ENCODE measurements at places on chromosomes 12 and 14.

- DNase-seq: no peak
These were observed 120.1 kb downstream of the ITPR2 start for GRCh38 chr12:26712892-26713291.

DNA sequence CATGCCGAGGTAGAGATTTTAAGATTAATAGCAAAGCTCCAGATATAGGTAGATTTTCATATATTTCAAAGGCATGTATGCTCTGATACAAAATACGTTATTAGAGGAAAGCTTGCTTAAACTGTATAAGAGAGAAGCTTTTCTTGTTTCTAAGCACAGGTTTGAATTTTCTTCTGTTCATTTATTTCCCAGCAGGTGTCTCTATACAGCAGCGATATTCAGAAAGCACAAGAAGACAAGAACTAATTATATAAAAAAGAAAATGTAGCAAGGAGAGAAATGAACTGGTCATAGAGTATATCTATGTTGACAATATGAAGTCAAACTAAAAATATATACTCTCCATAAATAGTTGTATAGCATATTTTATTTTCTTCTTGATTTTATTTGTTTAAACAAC is 307.4 kb upstream of the NOVA1 start:
- no peak for DNase-seq

GRCh38 chr14:58138031-58138713 is 13.8 kb downstream of the ARMH4 start:
- no peak for DNase-seq

GRCh38 chr14:84152452-84152851 is 1377.5 kb upstream of the FLRT2 start:
- no peak for DNase-seq

DNA sequence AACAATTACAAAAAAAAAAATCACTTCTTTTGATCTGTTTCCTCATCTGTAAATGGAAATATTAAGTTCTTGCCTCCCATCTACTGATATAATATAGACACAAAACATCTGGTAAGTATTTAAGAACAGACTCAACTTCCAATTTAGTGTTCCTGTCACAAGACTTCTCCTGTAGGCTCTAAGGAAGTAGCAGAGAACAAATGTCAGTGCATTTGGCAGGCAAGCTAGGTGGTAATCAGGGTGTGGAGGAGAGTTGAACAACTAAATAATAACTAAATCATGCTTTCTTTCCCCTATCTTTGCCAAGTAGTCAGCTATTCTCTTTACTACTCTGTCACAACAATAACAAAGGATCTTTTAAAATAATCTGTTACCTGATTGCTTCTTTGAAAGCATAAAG is 22.1 kb downstream of the BAZ1A start:
- DNase-seq: no peak

DNA sequence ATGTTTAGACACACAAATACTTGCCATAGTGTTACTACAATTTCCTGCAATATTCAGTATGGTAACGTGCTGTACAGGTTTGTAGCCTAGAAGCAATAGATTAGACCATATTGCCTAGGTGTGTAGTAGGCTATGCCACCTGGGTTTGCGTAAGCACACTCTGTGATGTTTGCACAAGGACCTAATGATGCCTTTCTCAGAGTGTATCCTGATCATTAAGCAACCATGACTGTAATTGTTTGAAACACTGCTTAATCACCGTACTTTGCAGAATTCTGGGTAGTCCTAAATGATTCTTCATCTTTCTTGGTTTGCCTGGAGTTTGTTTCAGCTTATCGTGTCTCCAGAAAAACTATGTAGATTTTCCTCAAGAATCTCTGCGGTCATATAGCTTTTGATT is 11.2 kb upstream of the TCP11L2 start:
- no peak for DNase-seq

GRCh38 chr12:132056320-132056719 is 87.8 kb downstream of the DDX51 start:
- no peak for DNase-seq

DNA sequence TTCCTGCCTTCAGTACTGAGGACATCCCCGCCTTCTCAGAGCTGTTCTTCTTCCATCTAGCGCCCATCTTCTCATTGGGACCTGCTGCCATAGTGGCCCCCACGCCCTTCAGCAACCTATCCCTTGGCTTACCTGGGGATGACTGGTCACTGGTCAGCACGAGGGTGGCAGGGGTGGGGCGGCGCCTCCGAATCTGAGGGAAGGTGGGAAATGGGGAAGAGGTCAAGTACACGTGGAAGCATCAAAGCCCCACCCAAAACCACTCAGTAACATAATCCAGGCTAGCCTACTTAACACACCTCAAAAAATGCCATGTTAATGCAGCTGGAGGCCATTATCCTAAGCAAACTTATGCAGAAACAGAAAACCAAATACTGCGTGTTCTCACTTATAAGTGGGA is 4.3 kb downstream of the PPP1R1A start:
- no peak for DNase-seq

DNA sequence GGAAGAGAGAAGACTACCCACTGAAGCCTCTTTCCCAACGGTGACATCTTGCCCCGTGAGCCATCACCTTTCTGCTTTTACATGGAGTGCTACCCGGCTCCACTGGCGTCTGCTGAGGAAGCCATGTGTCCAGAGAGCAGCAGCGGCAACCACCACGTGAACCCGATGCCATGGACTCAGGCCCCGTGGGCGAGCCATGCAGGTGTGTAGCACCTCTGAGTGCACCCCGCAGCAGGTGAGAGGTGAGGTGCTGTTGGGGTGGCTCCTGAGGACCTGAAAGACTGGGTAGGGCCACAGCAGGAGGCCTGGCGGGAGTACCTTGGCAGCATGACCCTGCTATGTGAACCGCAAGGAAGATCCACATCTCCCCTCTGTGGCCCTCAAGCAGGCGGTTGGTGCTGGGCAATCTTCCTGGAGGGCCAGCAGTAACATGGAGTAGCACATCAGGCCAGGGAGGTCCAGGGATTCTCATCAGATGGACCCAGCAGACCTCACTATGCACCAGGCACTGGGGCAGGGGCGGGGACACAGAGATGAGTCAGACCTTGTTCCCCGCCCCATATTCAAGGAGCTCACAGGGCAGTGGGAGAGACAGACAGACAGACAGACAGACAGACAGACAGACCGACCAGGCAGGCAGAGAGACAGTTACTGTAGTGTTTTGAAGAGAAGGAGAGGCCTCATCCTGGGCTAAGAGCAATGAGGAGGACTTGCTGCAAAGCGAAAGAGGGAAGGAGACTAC is 129.6 kb downstream of the PAPOLA start:
- no peak for DNase-seq

GRCh38 chr12:82149045-82149444 is 209.1 kb downstream of the CCDC59 start:
- DNase-seq: no peak

GRCh38 chr14:51596488-51597117 is 55.1 kb upstream of the FRMD6 start:
- peak; percentile 64 for DNase-seq

DNA sequence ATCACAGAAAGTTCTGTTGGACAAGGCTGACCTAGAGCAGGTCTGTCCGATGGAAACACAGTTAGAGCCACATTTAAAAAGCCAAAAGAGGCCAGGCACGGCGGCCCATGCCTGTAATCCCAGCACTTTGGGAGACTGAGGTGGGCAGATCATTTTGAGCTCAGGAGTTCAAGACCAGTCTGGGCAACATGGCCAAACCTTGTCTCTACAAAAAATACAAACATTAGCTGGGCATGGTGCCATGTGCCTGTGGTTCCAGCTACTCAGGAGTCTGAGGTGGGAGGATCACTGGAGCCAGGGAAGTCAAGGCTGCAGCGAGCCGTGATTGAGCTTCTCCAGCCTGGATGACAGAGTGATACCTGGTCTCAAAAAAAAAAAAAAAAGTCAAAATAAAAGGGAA is 14.9 kb downstream of the UBE3B start:
- no peak for DNase-seq

DNA sequence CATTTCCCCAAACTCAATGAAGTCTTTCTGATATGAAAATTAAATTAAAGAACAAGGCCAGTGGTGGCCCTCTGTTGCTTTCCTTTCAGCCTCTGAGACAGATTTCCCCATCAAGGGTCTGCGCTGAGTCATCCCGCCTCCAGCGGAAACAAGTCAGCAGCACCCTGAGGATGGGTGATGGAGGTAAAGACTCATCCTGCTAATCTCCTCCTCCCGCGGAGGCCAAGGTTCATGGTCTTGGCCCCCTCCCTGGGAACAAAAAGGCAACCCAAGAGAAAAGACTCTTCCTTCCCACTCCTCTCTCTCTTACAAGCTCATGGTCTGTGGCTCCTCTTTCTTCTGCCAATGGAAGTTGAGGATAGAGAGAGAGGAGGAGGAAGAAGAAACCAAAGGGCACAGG is 9.0 kb upstream of the NUMB start:
- no peak for DNase-seq

- no peak for DNase-seq
These were observed 418.8 kb downstream of the BCL11B start for GRCh38 chr14:98853063-98853729.

- no peak for DNase-seq
These were observed 7.9 kb downstream of the TMEM63C start for GRCh38 chr14:77189479-77189878.

DNA sequence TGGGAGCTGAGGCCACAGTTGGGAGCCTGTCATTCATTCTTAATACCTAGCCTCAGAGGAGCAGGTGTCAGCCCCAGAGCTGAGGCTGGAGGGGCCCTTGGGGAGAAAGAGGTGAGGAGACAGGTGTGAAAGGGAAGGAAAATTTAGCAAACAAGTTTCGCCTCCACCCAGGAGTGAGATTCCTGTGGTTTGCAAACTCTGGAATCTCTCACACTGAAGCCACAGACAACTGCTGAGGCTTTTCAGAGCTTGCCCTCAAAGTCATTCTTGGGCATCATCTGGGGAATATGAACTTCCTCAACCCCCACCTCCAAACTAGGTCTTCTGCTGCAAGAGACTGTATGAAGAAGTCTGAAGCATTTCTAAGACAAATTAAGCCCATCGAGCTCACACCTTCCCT is 589.5 kb upstream of the TBX3 start:
- DNase-seq: no peak

DNA sequence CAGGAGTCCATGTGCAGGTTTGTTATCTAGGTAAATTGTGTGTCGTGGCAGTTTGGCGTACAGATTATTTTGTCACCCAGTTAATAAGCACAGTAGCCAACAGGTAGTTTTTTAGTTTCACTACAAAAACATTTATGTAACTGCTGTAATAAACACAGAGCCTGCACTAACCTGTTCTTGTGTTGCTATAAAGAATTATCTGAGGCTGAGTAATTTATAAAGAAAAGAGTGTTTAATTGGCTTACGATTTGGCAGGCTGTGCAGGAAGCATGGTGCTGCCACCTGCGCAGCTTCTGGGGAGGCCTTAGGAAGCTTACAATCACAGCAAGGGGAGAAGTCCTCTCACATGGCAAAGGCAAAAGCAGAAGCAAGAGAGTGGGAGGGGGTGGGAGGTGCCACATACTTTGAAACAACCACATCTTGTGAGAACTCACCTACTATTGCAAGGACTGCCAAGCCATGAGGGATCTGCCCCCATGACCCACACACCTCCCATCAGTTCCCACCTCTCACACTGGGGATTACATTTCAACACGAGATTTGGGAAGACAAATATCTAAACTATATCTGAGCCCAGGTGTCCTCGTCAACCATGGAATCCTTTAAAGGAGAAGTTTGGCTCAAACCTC is 266.4 kb upstream of the GRIP1 start:
- no peak for DNase-seq

DNA sequence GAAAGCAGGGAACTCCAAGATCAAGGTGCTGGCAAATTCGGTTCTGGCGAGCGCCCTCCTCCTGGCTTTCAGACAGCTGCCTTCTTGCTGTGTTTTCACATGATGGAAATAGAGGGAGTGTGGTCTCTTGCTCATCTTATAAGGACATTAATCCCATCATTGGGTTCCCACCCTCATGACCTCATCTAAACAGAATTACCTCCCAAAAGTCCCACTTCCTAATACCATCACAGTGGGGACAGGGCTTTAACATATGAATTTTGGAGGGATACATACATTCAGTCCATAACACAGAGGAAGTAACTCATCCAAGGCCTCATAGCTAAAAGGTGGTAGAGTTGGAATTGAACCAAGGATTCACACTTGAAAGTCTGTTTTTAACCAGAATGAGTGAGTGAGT is 28.6 kb downstream of the DYRK2 start:
- peak; percentile 70 for DNase-seq

DNA sequence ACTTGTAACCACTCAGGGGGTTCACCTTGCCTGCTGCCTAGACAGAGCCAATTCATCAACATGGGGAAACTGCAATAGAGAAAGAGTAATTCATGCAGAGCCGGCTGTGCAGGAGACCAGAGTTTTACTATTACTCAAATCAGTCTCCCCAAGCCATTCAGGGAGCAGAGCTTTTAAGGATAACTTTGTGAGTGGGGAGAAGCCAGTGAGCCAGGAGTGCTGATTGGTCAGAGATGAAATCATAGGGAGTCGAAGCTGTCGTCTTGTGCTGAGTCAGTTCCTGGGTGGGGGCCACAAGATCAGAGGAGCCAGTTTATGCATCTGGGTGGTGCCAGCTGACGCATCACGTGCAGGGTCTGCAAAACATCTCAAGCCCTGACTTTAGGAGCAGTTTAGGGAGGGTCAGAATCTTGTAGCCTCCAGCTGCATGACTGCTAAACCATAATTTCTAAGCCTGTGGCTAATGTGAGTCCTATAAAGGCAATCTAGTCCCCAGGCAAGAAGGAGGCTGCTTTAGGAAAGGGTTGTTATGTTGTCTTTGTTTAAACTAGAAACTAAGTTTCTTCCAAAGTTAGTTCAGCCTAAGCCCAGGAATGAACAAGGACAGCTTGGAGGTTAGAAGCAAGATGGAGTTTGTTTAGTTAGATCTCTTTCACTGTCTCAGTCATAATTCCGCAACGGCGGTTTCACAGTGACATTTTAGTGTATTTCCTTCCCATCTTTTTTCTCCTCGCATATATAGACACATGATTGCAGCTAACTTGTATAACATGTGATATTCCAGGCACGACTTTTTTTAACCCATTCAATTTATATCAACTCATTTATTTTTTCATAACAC is 68.9 kb upstream of the NCOR2 start:
- DNase-seq: peak; percentile 75

DNA sequence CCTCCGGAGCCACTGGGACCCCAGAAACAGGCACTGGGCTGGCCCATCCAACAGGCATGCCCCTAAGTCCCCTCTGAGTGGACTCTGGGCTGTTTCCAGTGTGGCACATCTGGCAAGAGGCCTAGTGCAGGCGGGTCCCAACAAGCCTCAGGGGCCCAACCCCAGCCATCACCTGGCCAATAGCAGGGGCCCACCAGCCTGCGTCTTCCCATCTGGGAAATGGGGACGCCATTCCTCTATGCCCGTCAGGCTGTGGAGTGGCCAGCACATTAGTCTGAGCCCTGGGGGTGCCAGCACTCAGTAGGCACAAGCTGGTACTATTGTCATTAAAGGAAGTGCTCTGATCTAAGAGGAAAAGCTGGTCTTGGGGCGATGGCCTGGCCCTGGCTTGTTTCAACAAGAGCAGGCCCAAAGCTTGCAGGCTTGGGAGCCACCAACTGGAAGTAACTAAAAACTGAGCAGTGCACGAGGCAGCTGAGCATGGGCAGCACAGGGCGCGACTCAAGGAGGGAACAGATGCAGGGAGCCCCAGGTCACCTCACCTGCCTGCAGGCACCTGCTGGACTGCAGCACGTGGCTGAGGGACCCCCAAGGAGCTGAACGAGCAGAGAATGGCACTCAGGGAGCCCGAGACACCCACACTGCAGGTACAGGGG is 8.4 kb downstream of the DEGS2 start:
- no peak for DNase-seq

- DNase-seq: no peak
These were observed 6.5 kb downstream of the RASAL1 start for GRCh38 chr12:113128802-113129663.

Measured in fibroblast of skin of back (primary cell).